ENCODE measurements at places on chromosomes 16 and 17.

DNA sequence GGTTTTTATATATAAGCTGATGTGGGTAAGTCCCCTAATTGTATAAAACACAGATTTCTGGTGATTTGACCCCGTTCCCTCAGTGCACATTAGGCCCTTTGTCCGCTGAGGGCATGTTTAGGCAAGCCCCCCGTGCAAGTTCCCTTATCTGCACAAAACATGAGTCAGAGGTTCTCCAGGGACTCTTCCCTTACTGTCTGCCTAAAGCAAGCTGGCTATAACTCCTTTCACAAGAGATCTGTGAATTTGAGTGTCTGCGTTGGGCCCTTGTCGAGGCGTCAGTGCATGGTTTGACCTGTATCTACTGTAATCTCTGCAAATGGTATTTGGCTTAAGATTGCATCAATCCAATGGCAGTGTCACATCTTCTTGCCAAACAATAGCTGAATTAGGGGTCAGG lies 712.8 kb downstream of the CDH8 start:
- no peak for DNase-seq

- no peak for DNase-seq
These were observed 4.5 kb downstream of the C17orf50 start for GRCh38 chr17:35765086-35765710.

- DNase-seq: no peak
These were observed 59.4 kb downstream of the EFCAB5 start for GRCh38 chr17:30000755-30001257.

GRCh38 chr17:76145231-76146052 lies 4.4 kb upstream of the FOXJ1 start:
- no peak for DNase-seq

DNA sequence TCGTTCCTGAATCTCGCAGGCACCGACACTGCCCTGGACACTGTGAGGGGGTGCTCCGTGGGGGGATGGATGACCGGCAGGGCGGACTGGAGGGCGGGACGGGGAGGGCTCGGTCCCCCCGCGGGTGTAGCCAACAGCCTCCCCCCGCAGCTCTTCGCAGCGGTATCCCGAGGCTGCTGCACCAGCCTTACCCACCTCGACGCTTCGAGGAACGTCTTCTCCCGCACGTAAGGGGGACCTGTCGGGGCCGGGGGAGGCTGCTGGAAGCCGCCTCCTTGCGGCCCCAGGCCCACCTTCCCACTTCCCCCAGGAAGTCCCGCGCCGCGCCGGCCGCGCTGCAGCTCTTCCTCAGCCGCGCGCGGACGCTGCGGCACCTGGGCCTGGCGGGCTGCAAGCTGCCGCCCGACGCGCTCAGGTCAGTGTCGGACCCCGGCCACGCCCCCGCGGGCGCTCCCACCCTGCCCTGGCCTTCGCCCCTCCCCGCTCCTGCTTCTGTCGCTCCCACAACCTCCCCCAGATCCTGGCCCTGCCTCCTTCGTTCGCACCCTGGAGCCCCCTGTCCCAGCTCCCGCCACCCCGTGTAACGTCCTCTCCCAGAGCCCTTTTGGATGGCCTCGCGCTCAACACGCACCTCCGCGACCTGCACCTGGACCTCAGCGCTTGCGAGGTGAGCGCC lies 3.3 kb downstream of the CARMIL2 start:
- DNase-seq: no peak

- no peak for DNase-seq
These were observed 3.0 kb downstream of the TMEM132E start for GRCh38 chr17:34582185-34582900.

DNA sequence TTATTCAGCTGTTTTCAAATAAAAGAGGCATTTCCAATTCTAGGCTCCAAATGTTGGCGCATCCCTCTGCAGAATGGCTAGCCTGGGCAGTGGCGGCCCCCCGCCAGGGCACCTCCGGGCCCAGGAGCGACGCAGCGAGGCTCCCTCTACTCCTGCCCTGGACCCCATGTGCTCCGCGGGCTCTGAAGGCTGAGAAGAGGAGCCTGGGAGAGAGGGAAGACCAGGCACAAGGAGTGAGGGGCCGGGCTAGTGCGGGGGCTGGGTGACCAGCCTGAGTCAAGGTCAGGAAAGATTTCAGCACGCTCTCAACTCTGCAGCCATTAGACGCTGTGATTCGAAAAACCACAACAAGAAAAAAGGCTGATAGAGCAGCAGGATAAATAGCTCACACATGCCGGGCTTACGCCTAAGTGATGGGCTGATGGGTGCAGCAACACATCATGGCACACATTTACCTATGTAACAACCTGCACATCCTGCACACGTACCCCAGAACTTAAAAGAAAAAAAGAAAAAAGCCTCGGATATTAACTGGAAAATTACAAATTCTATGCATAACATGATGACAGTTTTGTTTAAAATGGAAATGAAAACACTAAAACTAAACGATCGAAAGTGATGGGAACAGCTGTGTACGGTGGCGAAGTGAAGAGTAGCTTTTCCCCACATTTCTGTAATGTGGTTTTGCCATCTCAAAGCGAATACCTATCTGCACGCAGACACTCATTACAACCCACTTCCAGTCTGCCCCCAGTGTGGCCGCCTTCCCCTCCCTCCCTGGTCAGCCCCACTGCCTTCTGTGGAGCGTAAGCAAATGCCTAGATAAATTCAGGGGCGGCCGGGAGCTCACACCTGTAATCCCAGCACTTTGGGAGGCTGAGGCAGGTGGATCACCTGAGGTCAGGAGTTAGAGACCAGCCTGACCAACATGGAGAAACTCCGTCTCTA lies 44.4 kb downstream of the MAP1LC3B start:
- DNase-seq: no peak
